ENCODE measurements at places on chromosomes 5 and 9.

DNA sequence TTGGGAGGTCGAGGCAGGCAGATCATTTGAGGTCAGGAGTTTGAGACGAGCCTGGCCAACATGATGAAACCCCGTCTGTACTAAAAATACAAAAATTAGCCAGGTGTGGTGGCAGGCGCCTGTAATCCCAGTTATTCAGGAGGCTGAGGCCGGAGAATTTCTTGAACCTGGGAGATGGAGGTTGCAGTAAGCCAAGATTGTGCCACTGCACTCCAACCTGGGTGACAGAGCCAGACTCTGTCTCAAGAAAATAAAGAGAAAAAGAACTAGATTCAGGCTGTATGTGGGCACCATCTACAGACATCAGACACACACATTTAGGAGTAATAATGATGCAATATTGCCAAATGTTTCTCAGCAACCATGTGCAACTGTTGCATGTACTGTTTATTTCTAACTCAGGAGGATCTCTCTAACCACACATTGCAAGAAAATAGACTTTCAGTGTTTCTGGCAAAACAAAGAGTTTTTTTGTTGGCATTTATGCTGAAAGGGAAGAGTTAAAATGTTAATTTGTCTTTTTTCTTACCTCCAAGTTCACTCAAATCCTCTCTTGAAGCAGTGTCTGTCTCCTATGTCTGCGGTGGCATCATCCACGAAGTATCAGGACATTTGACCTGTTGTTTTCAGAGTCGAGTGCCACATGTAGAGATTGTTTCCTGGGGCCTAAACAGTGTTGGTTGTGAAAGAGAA lies 5.1 kb upstream of the ORM1 start:
- no peak for DNase-seq

DNA sequence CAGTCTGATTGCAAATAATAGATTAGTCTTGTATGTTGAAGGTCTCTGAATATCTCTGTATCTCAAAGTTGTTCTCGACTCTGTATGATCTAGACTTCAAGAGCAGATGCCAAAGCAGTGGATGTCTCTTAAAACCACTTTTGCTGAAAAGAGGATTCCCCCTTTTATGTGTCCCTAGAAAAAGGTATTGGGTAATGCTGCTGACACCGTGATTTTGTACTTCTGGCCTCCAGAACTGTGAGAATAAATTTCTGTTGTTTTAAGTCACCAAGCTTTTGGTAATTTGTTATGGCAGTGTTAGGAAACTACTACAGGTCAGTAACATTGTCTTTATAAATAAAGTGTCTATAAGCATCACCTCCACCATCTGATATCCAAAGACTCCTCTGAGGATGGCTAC lies 85.3 kb upstream of the PIK3R1 start:
- DNase-seq = no peak

DNA sequence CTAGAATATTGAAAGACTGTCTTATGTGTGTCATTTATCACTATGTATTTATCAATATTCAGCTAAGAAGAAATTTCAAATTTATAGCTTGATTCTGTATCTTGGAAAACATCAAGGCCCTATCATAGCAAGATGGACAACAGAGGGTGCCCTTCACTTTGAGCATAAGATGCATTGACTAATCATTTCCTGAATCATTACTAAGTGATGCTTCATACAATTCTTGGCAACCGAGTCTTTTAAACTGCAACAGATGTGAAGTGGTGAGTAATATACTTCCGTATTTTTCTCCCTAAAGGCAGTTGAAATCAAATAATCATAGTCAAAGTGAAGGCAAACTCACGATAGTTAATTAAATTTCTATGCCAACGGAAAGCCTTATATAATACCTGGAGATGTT lies 318.6 kb upstream of the RGMB start:
- DNase-seq = no peak

DNA sequence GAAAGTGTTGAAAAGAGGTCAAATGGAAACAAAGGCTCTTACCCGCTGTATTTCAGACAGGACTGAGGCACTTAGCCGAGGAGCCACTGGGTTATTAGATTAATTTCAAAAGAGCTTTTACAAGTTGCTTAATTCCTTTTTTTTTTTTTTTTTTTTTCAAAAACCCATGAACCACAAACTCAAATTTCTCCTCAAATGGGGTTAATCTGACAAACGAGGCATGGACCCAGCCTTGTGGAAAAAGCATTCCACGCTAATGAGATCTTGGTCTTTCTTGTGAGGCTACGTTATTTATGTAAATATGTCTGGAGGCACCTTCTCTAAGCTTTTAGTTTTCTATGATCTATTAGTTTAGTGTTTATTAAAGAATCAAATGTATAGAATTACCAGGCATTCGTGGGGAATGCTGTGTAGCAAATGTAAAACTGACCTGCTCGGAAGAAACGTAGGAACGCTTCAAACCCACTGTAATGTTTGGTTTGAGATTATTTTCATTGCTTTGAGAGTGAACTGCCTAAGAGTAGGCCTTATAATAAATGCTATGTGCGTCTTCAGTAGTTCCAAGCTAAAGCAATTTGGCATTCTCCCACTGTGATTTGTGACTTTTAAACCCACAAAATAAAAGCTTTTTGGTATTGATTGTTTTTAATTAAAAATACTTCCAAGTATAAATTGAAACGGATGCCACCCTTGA lies 134.7 kb downstream of the CDH6 start:
- DNase-seq = no peak

DNA sequence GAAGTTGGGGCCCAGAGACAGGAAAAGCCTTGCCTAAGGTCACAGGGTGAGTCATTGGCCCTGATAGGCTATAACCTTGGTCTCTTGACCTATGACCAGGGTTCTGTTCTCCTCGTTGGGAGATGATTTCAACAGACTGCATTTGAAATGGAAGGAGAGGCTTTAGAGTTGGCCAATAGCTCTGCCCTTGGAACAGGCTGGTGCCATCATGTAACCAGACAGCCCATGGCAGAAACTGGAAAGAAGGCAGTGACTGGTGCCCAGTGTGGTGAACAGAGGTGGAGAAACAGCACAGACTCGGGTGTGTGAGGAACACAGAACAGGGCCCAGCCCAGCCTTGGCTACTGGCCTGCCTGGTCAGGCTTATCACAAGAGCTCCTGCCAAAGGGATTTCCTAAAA lies 109.8 kb upstream of the SLC25A48 start:
- DNase-seq = no peak

DNA sequence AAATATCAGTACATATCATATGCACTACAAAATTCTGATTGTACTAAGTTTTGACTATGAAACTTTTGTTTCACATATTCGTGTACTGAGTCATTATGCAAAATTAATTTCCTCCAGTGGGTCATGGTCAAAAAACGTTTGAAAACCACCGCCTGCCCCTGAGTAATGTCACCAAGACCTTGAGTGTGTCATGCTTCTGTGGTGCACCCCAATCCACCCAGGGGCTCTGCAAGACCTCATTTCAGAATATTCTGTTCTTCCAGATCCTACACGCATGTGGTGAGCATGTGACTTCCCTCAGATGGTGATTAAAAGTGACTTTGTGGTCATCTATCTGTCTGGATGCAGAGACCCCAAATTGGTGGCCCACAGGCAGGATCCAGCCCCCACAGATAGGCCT lies 31.0 kb downstream of the ABLIM3 start:
- no peak for DNase-seq

DNA sequence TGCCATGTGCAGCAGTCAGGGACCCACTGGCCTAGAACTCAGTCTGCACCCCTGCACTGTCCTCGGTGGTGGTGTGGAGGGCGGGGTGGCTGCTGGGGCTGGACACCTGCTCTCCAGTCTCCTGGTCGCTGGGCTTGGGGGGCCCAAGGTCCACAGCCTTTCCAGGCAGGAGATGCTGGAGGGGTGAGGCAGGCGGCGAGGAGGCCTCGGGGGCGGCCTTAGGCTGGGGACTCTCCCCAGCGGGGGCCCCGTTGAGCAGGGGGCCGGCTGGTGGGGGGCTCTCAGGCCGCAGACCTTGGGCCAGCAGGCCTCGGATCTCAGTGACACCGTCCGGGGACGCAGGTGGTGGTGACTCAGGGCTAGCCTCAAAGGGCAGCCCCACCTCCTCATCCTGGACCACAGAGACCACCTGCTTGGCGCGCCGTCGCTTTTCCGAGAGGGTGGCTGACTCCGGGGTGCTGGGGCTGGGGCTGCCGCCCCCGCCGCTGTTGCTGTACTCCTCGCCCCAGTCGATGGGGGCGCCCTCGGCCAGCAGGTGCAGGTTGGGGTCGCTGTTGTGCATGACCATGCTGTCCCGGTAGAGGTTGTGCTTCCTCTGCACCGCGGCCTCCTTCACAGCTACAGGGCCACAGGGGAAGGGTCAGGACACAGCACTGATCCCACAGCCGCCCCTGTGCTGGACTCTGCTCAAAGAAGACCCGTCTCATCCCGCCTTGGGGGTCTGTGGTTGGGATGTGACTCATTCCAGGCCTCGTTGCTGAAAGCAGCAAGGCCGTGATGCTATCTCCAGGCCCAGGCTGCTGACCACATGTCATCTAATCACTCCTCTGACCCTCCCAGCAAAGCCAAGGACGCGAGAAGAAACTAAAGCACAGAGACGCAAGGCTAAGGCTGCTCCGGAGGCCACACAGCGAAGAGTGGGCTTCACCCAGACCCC lies 55.8 kb downstream of the LRSAM1 start:
- no peak for DNase-seq

DNA sequence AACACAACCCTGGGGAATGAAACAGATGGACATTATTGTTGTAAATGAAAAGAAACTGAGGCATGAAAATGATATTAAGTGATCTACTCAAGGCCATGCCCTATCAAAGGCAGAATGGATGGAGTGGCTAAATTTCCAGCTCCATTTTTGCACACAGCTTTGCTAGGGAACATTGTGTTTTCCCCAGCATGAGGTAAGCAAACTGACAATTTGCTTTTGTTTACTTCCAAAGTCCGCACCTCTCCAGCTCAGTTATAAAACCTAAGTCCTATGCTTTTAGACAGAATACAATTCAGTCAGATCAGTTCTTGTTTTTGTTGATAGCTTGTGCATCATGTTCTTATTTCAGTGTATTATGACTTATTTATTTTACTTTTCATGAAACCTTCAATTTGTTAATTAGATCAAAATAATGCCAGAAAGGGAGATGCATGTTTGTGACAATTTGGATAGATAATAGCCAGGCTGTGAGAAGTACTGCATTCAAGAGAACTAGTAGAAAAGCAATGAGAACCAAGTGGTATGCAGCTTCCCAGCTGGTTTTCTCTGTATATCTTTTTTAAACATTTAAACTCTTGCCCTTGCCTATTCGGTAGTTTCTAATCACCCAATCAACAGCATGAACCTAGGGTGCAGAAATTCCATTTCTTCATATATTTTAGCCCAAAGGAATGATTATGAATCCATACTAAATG lies 380.8 kb downstream of the SPATA31D1 start:
- DNase-seq = no peak

DNA sequence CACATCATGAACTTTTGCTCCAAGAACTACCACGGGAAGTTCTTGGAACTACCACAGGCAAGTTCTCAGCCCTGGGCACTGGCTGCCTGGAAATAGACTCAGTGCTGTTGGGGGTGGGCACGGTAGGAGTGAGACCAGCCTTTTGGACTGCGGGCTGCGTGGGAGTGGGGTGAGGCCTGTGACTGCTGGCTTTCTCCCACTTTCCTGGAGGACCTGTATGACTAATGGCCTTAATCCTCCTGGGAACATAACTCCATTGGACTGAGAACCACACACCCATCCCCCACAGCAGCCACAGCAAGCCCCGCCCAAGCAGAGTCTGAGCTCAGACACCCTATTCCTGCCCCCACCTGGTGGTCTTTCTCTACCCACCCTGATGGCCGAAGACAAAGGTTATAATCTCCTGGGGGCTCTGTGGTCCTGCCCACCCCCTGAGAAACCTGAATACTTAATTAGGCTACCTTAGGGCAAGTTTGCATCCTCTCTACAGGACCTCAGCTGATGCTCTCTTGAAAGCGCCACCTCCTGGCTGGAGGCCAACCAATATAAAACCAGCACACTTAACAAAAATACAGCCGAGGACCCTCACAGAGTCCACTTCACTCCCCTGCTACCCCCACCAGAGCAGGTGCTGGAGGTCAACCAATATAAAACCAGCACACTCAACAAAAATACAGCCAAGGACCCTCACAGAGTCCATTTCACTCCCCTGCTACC lies 112.6 kb downstream of the CACNA1B start:
- DNase-seq = no peak

DNA sequence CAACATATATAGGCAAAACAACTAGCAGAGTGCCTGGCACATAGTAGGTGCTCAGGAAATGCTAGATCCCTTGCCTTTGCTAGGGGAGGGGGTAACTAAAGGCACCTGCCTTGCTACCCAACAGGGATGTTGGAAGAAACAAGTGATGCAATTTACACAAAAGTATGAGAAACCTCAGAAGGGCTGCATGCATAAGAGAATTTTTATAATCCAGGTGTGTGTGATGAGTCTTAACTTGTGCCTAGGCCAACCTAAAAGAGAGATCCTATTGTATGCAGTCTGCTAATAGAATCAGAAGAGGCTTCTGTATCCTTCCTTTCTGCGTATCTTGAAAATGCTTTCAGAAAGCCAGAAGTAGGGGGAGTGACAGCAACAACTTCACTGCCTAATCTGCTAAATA lies 135.9 kb downstream of the SLIT3 start:
- DNase-seq = no peak

DNA sequence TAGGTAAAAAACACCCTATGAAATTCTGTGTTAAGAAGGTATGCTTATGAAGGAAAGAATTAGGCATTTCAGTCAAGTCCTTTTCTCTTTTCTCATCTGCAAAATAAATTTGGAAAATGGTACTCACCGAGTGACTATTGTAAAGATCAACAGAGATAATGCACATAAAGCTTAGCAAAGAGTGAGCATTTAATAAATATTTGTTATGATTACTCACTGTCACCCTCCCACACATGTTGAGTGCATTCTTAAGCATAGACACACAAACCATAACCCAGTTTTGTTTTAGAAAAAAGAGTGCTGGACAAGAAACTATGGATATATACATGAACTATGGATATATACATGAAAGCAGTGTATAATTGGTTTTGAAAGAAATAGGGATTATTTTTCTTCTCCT lies 54.7 kb upstream of the PRLR start:
- no peak for DNase-seq

DNA sequence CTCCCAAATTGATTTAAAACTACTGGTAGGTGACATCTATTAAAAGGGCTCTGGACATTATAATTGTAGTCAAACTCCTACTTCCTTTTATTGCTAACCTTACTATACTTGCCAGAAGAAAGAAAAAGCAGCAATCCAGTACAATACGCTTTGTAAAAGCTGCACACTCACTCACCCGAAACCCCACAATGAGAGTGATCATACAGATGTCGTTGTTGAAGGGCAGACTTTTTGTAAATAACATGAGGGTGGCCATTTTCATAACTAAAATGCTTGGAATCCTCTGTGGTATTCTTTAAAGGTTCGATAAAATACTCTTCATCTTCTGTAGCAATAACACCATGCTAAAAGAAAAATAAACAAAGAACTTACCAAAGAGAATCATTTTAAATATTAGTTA lies 21.7 kb downstream of the ADAMTS6 start:
- DNase-seq = no peak

GRCh38 chr5:143001764-143002351 lies 231.7 kb downstream of the ARHGAP26 start:
- DNase-seq = no peak

GRCh38 chr9:7974335-7974960 lies 174.9 kb upstream of the DMAC1 start:
- DNase-seq = no peak

GRCh38 chr5:82058710-82059109 lies 86.9 kb downstream of the ATG10 start:
- DNase-seq = no peak

GRCh38 chr9:76969716-76970115 lies 49.7 kb upstream of the FOXB2 start:
- DNase-seq = no peak

- DNase-seq = no peak
Observed at GRCh38 chr9:5580650-5581049, 48.3 kb upstream of the RIC1 start.
